ENCODE measurements at places on chromosomes 6 and 20.
A peak's percentile ranks its signal among the peaks of the same experiment; 100 is the strongest.

DNA sequence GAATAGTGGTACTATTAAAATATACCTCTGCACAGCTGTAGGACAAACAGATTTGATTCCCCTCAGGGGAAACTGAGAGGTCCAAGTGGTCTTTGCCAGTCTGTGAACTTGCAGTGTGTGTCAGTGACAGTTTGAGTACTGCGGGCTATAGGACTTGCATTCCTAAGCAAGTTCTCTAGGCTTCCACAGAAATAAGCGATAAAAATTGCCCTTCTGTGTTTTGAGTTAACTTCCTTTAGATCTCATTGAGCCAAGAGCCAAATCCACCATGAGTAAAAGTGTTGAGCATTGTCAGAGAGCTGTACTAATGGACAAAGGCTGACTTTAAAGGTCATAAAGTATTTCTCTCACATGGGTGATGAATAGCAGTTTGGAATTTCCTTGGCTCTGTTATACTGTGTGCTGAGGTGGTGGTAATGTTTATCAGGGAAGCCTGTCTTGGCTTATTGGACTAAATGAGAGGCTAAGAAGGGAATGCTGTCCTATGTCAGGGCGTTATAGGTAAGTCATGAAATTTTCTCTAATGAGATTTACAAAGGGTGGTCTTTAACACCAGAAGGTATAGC is 122.6 kb upstream of the MAP3K7 start:
- DNase-seq: no peak

DNA sequence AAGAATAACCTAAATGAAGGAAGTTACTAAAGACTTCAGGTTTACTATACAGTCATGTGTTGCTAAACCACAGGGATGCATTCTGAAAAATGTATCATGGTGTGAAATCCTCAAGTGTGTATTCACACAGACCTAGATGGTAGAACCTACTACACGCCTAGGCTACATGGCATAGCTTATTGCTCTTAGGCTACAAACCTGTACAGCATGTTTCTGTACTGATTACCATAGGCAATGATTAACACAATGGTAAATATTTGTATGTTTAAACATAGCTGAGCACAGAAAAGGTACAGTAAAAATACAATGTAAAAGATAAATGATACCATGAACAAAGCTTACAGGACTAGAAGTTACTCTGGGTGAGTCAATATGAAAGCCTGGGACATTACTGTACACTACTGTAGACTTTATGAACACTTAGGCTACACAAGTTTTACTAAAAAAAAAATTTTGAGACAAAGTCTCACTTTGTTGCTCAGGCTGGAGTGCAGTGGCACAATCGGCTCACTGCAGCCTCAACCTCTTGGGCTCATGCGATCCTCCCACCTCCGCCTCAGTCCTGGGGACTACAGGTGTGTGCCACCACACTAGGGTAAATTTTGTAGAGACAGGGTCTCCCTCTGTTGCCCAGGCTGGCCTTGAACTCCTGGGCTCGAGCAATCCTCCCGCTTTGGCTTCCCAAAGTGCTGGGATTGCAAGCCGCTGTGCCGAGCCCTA is 36.0 kb downstream of the ADNP start:
- no peak for DNase-seq

DNA sequence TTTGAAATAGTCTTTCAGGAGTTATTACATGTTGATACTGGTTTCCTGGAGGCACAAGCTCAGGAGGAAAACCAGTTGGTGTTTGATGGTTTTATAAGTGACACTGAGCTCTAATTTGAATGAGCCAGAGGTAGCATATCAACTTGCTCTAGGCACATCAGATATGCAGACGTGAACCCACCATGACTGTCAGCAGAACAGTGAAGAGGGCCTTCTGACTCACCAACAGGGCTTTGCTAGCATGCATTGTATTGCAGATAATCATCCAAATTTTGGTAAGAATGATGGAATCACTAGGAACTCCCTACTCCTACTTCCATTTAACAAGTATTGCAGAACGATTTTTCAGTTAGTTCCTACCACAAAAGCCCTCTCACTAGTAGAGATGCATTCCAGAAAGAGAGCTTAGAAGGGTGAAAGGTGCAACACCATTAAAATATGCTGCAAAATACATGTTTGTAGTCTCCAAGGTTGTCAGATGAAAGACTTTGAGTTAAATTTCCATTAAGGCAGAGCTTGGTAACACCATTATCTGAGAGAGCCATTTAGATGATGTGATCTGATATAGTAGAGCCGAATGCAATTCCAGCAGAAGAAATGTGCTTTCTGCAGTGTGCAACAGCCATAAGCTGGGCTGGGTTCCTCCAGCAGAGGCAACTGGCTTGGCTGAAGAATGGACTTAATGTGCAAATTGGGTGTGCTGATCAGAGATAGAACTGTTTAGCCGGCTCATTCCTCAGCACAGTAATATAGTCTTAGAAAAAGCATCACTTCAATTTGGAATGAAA is 968.7 kb upstream of the ADGRB3 start:
- DNase-seq: no peak

DNA sequence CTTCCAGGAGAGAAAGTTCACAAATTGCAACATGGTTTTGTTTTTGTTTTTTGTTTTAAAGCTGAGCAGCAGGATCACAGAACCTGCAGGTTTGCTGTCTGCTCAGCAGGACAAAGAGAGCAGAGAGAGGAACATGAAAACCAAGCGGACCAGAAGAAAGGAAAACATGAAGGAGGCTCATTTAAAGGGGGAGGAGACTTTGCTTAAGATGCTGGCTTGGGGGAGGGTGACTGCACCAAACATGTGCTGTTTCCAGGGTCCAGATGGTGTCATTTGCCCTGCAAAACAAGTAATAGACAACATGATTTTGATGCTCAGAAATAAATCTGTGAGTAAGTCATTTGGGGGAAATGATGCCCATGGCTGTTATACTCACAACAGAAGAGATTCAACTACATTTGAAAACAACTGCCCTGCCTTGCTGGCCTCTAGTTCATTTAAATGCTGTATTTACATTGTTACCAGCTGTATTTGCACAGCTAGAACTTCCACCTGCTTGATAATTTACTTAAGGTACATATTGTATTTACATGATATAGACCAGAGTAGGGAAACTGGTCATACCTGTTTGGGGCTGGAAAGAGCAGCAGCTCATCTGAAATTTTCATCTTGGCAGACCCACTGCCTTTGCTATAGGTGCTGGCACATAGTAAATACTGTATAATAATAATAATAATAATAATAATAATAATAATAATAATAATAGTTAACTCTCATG is 32.2 kb upstream of the CHD6 start:
- DNase-seq: no peak

DNA sequence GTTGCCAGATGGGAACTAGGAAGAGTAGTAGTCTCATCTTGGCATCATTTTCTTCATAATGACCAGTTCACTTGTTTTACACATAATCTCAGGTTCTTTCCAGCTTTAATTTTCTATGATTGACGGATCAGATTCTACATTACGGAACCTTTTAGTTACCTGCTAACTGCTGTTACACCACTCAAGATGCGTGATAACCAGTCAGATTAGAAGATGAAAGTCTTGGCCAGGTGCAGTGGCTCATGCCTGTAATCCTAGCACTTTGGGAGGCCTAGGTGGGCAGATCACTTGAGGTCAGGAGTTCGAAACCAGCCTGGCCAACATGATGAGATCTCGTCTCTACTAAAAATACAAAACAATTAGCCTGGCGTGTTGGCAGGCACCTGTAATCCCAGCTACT is 92.5 kb downstream of the NCOA3 start:
- no peak for DNase-seq

- no peak for DNase-seq
Observed at GRCh38 chr6:36920546-36920945, 34.0 kb upstream of the PI16 start.

DNA sequence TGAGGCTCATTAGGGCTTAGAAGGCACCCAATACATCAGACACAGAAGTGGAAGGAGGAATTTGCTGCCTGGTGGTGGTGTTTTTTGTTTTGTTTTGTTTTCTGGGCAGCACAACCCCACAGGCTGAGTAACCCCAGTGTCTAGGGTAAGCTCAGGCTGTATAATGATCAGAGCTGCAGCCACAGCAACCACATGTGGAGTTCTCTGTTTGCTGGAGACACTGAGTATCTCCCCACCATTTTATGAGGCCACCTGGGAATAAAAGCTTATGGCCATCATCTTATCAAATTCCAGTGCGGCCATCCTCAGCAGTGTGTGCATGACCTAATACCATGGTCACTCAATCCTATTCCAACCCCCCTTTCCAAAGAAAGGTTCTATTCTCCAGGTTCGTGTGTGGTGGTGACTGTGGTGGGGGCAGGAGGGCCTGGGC is 3.4 kb upstream of the DLL1 start:
- peak; percentile 53 for DNase-seq

- DNase-seq: no peak
Observed at GRCh38 chr6:81589465-81590313, 162.8 kb downstream of the TENT5A start.

DNA sequence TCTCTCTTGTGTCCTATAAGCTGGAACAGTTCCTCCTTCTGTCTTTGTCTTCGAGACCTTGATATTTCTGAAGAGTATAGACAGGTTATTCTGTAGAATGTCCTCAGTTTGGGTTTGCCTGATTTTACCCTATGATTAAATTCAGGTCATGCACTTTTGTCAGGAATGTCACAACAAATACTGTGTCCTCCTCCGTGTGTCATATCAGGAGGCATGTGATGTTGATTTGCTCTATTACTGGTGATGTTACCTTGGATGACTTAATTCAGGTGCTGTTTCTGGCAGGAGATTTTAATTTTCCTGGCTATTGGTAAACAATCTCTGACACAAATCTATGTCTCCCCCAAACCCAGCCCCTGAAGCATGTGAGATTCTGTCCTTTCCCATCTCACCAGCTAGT is 33.3 kb upstream of the CHMP4B start:
- DNase-seq: no peak

GRCh38 chr20:18266282-18266681 is 22.0 kb upstream of the ZNF133 start:
- no peak for DNase-seq

DNA sequence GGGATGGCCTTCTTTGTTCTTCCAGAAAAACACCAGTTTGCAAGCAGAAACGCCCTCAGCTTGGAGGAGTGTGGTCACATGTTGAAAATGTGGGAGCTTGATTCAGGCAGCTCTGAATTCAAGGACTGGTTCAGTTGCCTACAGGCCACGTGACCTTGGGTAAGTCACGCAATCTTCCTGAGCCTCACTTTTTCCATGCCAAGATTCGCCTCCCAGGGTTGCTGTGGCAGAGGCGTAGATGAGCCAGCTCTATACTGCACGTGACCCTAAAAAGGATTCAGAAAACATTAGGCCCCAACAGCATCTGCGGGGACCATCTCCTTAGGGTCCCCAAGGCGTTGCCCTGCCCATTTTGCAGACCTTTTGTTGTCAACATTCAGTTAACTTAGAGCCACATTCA is 112.0 kb upstream of the SNX9 start:
- DNase-seq: no peak

GRCh38 chr6:35024551-35025054 is 116.5 kb downstream of the TCP11 start:
- DNase-seq: no peak
